ENCODE measurements at places on chromosomes 5 and 9. TPM values are rescaled to one million over a fixed set of nuclear protein-coding genes. Genes with fewer than 3 reads are reported as not detected.

GRCh38 chr9:99405359-99405758 lies 183.3 kb downstream of the SEC61B start:
- no peak overlapping the region for H3K27ac ChIP-seq
- no peaks in the 10 kb centered on the region for H3K4me1 ChIP-seq
- H3K27me3 ChIP-seq: no peaks in the 10 kb centered on the region
- no peak overlapping the region for H3K4me3 ChIP-seq
- no peak for DNase-seq
- H3K36me3 ChIP-seq: no peaks in the 10 kb centered on the region

- DNase-seq: no peak
- H3K4me3 ChIP-seq: no peak overlapping the region
- H3K36me3 ChIP-seq: peaks cover 13% of the 10 kb centered on the region
- peaks cover 5% of the 10 kb centered on the region for H3K27me3 ChIP-seq
- H3K27ac ChIP-seq: no peak overlapping the region
Measured at GRCh38 chr5:167877924-167878323, 413.5 kb upstream of the WWC1 start.

GRCh38 chr9:133979273-133979920 lies 12.7 kb downstream of the VAV2 start:
- H3K27ac ChIP-seq: no peak overlapping the region
- H3K27me3 ChIP-seq: no peaks in the 10 kb centered on the region
- H3K4me3 ChIP-seq: peak overlapping the region; percentile 59
- no peak for DNase-seq

DNA sequence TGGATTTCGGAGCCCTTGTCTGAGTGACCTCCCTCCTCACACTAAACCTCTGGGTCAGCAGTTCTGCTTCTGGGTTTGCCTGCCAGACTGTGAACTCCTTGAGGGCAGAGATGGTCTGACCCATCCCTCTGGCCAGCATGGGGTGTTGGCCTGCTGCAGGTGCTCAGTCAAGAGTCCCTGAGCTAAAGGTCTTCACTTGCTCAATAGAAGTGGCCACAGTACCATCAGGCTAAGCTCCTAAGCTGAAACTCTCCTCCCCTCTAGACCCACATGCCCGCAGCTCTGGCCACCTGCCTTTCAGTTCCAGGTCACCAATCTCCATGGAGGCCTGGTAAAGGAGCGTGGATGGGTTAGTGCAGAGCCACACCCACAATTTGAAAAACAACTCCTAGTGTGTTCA lies 316.6 kb downstream of the SPOCK1 start:
- H3K27ac ChIP-seq: no peak overlapping the region
- H3K4me1 ChIP-seq: peaks cover 19% of the 10 kb centered on the region
- no peak for DNase-seq
- no peak overlapping the region for H3K4me3 ChIP-seq

Gene IFNA2
- total RNA-seq: not detected

Gene SPARC
- 454 TPM for total RNA-seq

Gene BAAT
- total RNA-seq: 0.53 TPM
